T-helper 17 cell (primary cell): ENCODE measurements at places on chromosomes 1 and 21. TPM values are rescaled to one million over a fixed set of nuclear protein-coding genes. Genes with fewer than 3 reads are reported as not detected.

DNA sequence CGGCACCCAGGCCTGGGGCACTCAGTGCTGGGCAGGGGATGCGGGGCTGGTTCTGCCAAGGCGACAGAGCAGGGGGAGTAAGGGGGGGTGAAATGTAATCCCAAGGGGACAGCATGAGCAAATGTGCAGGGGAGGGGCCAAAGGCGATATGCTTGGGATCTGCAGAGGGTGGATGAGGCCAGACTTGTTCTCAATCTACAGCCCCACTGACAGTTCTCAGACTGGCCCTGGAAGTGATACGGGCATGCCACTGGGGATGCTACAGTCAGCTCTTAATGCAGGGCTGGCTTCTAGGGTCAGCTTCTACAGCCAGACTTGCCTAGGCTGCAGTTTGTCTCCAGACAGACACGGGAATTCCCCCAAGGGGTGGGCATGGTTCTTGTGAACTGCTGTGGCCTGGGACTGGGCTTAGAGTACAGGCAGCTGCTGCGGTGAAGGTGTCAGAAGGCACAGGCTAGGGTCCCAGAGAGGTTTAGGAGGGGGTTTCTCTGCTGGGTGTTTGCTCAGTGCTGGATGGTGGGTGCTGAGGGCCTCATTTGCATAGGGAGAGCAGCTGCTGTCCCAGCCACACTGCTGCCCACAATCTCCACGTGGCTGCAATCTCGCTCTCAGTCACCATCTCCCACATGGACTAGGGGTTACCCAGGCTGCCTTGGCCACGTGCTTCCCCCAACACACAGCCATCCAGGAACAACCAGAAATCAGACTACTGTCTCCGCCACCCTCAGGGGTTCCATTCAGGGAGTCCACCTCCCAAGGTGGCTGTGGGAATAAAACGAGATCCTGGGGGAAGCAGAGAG is 190.1 kb downstream of the HIVEP3 start:
- no peak overlapping the region for H3K4me3 ChIP-seq
- H3K36me3 ChIP-seq, result no peaks in the 10 kb centered on the region
- H3K27ac ChIP-seq, result peak overlapping the region; percentile 14
- DNase-seq, result no peak
- peaks cover 32% of the 10 kb centered on the region for H3K4me1 ChIP-seq

The HSPB7 gene
- not detected for total RNA-seq

- no peaks in the 10 kb centered on the region for H3K36me3 ChIP-seq
- peaks cover 4% of the 10 kb centered on the region for H3K4me1 ChIP-seq
- no peak overlapping the region for H3K4me3 ChIP-seq
- peaks cover 21% of the 10 kb centered on the region for H3K27me3 ChIP-seq
- H3K27ac ChIP-seq, result no peak overlapping the region
Measured at GRCh38 chr1:41456847-41457540, 27.5 kb downstream of the EDN2 start.

DNA sequence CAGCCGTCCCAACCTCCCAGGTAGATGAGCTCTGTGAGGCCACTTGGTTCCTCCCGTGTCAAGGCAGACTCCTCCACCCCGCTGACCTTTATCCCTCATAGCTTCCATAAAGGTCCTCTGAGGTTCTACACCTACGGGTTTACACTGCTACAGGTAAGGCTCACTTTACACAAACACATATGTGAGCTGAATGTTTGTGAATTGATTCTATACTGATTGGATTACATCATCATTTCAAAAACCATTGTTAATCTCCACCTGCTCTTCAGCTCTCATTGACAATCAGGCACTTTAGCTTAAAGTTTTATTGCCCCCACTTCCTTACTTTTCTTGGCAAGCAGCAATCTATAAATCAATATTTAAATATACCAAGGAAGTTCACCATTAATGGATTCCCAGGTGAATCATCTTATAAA is 12.8 kb upstream of the RGS16 start:
- H3K36me3 ChIP-seq, result no peaks in the 10 kb centered on the region
- peak overlapping the region; percentile 85 for H3K4me3 ChIP-seq
- peaks cover 23% of the 10 kb centered on the region for H3K27me3 ChIP-seq
- no peak for DNase-seq

GRCh38 chr1:228871314-228872061 is 136.2 kb downstream of the RHOU start:
- H3K27ac ChIP-seq, result no peak overlapping the region
- H3K27me3 ChIP-seq, result peaks cover 13% of the 10 kb centered on the region
- H3K36me3 ChIP-seq, result no peaks in the 10 kb centered on the region

DNA sequence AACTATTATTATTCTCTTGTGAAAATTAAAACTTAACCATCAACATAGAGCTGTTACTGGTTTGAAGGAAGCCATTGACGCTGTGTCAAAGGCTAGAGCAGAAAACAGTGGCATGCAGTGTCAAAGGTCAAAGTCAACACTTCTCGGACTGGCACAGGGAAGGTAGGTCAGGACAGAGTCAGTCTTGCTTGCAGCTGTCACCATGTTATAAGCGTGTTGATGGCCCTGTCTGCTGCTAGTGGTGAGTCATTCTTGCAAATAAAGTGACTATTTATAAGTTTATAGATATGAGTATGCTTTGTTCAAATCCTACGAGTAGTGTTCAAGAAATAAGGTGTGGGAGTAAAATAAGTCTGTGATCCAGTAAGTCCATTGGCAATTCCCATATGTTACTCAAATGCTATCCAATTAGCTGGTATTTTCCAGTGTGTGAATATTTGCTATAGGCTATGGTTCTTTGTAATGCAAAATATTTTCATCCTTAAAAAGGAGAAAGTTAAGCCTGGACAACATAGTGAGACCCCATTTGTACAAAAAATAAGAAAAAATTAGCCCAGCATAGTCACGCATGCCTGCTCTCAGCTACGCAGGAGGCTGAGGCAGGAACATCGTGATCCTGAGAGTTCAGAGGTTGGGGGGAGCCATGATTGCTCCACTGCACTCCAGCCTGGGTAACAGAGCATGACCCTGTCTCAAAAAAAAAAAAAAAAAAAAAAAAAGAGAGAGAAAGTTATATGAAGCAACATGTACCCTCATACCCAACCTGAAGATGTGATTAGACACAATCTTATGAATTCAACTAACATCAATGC is 26.3 kb upstream of the TINAGL1 start:
- H3K27ac ChIP-seq, result no peak overlapping the region
- no peaks in the 10 kb centered on the region for H3K36me3 ChIP-seq
- no peak overlapping the region for H3K4me3 ChIP-seq
- peaks cover 19% of the 10 kb centered on the region for H3K27me3 ChIP-seq

The ETV3L gene
- total RNA-seq, result 0.15 TPM

The SLC44A5 gene
- total RNA-seq, result 1.1 TPM

GRCh38 chr1:81111818-81112217 is 688.9 kb upstream of the ADGRL2 start:
- H3K27ac ChIP-seq, result no peak overlapping the region
- H3K27me3 ChIP-seq, result no peaks in the 10 kb centered on the region
- H3K4me1 ChIP-seq, result no peaks in the 10 kb centered on the region
- DNase-seq, result no peak
- H3K36me3 ChIP-seq, result no peaks in the 10 kb centered on the region
- H3K4me3 ChIP-seq, result no peak overlapping the region

The EPHA10 gene
- 0.75 TPM for total RNA-seq

The LSS gene
- total RNA-seq, result 31.1 TPM

GRCh38 chr1:197066719-197067456 is at the start of gene F13B:
F13B (minus strand) TSS chr1:197067260; CDS start chr1:197067223, 37 bp downstream.
- no peak within 1 kb of the TSS for H3K4me3 ChIP-seq
- no peaks in the 10 kb centered on the region for H3K36me3 ChIP-seq
- no peak for DNase-seq
- H3K27ac ChIP-seq, result no peak within 1 kb of the TSS

DNA sequence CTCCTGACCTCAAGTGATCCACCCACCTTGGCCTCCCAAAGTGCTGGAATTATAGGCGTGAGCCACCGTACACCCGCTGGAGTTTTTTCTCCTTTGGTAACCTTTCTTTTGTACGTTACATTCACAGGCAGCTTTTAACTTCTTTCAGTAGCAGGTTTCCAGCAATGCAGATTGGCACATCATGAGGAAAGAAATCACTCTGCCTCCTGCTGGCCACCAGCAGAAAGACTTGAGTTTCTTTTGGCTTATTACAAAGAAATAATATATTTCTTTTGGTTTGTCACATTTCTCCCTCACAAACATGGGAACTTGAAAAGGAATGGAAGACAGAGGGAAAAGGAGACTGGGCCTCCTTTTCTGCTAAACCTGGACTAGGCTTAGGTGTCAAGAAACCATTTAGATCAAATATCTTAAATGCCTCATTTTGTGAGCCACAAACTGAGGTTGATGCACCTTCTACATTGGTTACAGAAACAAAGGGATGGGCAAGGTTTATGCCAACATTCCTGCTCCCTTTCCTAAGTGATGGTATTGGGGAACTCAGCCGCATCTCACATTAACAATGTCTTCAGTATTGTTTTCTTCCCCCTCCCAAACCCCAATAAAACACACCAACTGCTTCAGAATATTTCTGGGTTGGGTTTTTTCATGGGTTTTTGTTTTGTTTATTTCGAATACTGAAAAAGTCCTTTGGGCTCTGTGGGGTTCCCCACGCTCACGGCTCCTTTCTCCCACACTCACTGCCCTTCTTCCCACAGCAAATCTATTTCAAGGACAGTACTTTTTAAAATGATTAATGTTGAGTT is 7.7 kb downstream of the ENSA start:
- no peaks in the 10 kb centered on the region for H3K27me3 ChIP-seq
- peaks cover 45% of the 10 kb centered on the region for H3K4me1 ChIP-seq
- H3K4me3 ChIP-seq, result peak overlapping the region; percentile 52
- H3K27ac ChIP-seq, result peak overlapping the region; percentile 94

GRCh38 chr21:34840693-34841092 is 171.9 kb downstream of the CLIC6 start:
- peaks cover 57% of the 10 kb centered on the region for H3K4me1 ChIP-seq
- H3K36me3 ChIP-seq, result peaks cover 8% of the 10 kb centered on the region
- no peak for DNase-seq
- no peak overlapping the region for H3K27ac ChIP-seq

DNA sequence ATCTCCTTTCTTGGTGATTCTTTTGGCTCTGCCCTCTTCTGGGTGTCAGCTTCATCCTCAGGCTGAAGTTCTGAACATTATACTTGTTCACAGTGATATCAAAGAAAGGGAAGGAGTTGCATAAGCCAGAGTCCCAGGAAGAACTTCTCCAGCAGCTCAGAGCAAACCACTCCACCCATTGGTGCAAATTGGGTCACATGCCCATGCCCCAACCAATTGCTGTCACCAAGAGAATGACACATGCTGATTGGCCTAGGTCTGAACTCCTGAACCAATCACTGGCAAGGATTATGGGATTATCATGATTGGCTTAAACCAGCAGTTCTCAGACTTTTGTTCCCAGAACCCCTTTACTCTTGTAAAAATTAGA is 256.5 kb upstream of the TMEM51 start:
- H3K27me3 ChIP-seq, result peaks cover 78% of the 10 kb centered on the region
- H3K4me3 ChIP-seq, result no peak overlapping the region
- no peaks in the 10 kb centered on the region for H3K4me1 ChIP-seq
- H3K27ac ChIP-seq, result no peak overlapping the region
- H3K36me3 ChIP-seq, result peaks cover 2% of the 10 kb centered on the region

DNA sequence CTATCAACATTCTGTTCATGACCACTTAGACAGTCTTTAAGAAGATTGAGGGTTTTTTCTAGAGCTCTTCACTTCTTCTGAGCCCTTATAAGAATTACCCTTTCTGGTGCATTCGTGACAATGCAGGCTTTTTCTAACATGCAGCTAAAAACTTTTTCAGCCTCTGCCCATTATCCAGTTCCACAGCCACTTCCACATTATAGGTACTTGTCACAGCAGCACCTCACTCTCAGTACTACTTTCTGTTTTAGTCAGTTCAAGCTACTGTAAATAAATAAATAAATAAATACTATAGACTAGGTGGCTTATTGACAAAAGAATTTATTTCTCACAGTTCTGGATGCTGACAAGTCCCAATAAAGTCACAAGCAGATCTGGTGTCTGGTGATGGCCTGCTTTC is 284.4 kb upstream of the PKN2 start:
- H3K4me1 ChIP-seq, result no peaks in the 10 kb centered on the region
- no peak for DNase-seq
- no peak overlapping the region for H3K27ac ChIP-seq
- H3K36me3 ChIP-seq, result no peaks in the 10 kb centered on the region

GRCh38 chr1:31485166-31485565 is 72.2 kb downstream of the SERINC2 start:
- no peak overlapping the region for H3K4me3 ChIP-seq
- H3K36me3 ChIP-seq, result peaks cover 3% of the 10 kb centered on the region
- H3K27me3 ChIP-seq, result no peaks in the 10 kb centered on the region
- H3K4me1 ChIP-seq, result no peaks in the 10 kb centered on the region
- H3K27ac ChIP-seq, result no peak overlapping the region

GRCh38 chr1:207431508-207431907 is 22.6 kb upstream of the CR2 start:
- peaks cover 10% of the 10 kb centered on the region for H3K36me3 ChIP-seq
- no peak overlapping the region for H3K4me3 ChIP-seq
- no peak overlapping the region for H3K27ac ChIP-seq
- no peak for DNase-seq

GRCh38 chr1:194013561-194013960 is 827.1 kb upstream of the B3GALT2 start:
- no peak overlapping the region for H3K4me3 ChIP-seq
- H3K27me3 ChIP-seq, result no peaks in the 10 kb centered on the region
- no peaks in the 10 kb centered on the region for H3K4me1 ChIP-seq
- no peaks in the 10 kb centered on the region for H3K36me3 ChIP-seq

- no peak for DNase-seq
- H3K27ac ChIP-seq, result no peak overlapping the region
- H3K27me3 ChIP-seq, result peaks cover 16% of the 10 kb centered on the region
Measured at GRCh38 chr1:93671099-93671621, 10.5 kb downstream of the BCAR3 start.

DNA sequence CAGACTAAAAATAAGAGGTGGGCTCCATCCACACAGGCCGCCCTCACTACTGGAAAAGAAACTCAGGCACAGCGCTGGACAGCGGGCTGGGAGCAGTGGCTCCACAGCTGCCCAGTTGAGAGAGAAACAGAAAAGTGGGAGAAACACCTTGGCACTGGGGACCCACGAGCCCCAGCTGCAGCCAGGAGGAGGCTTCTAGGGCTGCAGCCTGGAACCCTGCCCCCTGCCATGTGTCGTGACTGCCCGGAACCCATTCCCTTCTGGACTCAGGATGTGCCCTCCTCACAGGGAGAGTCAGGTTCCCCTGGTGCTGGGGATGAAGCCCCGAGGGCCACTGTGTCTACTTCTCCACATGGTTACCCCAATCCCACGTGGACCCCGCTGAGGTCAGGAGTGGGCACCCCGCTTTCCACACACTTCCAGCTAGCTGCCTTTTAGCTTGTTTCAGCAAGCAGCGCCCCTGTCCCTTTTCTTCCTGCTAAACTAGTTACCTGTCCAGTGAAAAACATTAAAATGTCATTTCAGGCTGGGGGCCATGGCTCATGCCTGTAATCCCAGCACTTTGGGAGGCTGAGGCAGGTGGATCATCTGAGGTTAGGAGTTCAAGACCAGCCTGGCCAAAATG is 35.9 kb downstream of the PARP1 start:
- no peak overlapping the region for H3K4me3 ChIP-seq
- DNase-seq, result no peak
- peaks cover 18% of the 10 kb centered on the region for H3K36me3 ChIP-seq
- no peak overlapping the region for H3K27ac ChIP-seq

The FMO5 gene
- 1.9 TPM for total RNA-seq

DNA sequence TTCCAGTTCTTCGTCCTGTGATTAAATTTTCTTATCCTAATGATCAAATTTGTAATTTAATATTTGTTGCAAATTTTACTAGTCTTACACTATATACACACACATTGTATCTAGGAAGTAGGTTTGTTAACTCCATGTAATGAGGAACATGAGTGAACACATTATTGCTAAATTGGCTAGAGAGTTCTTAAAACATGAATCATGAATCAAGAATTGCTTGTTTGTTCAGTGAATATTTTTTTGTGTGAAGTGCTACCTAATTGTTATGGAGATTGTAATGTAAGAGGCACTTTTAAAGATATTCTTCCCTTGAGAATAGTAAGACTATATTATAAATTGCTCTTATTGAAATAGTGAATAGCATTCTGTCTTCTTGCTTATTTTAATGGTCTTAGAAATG is 4.6 kb downstream of the GPSM2 start:
- H3K27me3 ChIP-seq, result no peaks in the 10 kb centered on the region
- H3K27ac ChIP-seq, result no peak overlapping the region
- no peak for DNase-seq
